ENCODE measurements at places on chromosomes 3 and 15. TPM values are rescaled to one million over a fixed set of nuclear protein-coding genes. Genes with fewer than 3 reads are reported as not detected.

GRCh38 chr15:29939404-29939803 lies 117.1 kb upstream of the TJP1 start:
- DNase-seq = no peak
- H3K4me1 ChIP-seq = no peaks in the 10 kb centered on the region
- H3K27ac ChIP-seq = no peak overlapping the region
- H3K4me3 ChIP-seq = no peak overlapping the region
- H3K27me3 ChIP-seq = no peaks in the 10 kb centered on the region
- H3K36me3 ChIP-seq = no peaks in the 10 kb centered on the region

GRCh38 chr3:39189959-39190269 lies 2.5 kb downstream of the XIRP1 start:
- H3K4me3 ChIP-seq = no peak overlapping the region
- H3K4me1 ChIP-seq = no peaks in the 10 kb centered on the region
- H3K36me3 ChIP-seq = no peaks in the 10 kb centered on the region
- peak; percentile 65 for DNase-seq
- no peak overlapping the region for H3K27ac ChIP-seq
- H3K27me3 ChIP-seq = no peaks in the 10 kb centered on the region

DNA sequence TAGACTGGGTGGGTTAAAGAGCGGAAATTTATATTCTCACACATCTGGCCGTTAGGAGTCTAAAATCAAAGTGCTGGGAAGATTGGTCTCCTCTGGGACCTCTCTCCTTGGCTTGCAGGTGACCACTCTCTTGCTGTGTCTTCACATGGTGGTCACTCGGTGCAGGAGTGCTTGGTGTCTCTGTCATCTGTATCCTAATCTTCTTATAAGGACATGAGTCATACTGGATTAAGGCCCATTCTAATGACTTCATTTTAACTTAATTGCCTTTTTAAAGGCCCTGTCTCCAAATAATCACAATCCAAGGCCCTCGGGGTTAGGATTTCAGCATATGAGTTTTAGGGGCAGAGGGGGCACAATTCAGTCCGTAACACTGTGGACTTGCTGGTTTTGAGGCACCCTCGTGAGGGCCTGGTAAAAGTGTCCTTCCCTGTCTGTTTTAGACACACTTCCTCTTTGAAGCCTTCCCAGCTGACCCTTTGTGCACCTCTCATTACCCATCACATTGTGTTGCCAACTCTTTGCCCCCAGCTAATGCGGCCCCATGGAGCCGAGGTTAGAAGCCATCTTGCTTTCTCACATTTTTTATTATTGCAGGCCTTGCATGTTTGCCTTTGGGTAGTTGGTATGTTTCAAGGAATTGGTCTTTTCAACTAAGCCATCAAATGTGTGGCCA lies 3.2 kb downstream of the XYLB start:
- peaks cover 6% of the 10 kb centered on the region for H3K4me1 ChIP-seq
- H3K36me3 ChIP-seq = no peaks in the 10 kb centered on the region
- no peak overlapping the region for H3K4me3 ChIP-seq
- no peak for DNase-seq

GRCh38 chr15:73941871-73942635 lies 15.8 kb downstream of the LOXL1 start:
- no peaks in the 10 kb centered on the region for H3K36me3 ChIP-seq
- peaks cover 7% of the 10 kb centered on the region for H3K4me1 ChIP-seq
- H3K4me3 ChIP-seq = no peak overlapping the region

GRCh38 chr3:46467562-46467961 lies 2.9 kb upstream of the LTF start:
- no peaks in the 10 kb centered on the region for H3K36me3 ChIP-seq
- H3K27ac ChIP-seq = no peak overlapping the region
- H3K27me3 ChIP-seq = no peaks in the 10 kb centered on the region
- peaks cover 2% of the 10 kb centered on the region for H3K4me1 ChIP-seq
- DNase-seq = no peak

GRCh38 chr3:127390365-127391025 lies 102.6 kb upstream of the PRR20G start:
- H3K27me3 ChIP-seq = no peaks in the 10 kb centered on the region
- H3K36me3 ChIP-seq = no peaks in the 10 kb centered on the region
- DNase-seq = peak; percentile 13
- H3K4me3 ChIP-seq = no peak overlapping the region

DNA sequence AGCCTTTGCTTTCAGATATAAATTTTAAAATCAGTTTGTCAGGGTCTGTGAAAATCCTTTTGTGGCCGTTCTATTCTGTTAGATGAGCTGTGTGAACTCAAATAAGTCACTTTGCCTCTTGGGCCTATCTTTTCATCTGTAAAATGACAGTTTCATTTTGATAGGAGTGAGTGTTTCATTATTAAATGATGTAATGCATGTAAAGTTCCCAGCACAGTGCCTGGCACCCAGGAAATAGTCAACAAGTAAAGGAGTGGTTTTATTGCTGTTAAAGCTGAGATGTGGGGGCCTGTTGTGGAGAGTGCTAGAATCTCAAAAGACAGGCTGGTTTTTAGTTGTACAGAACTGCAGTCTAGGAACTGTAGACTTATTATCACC lies 394.5 kb upstream of the CFAP20DC start:
- H3K36me3 ChIP-seq = no peaks in the 10 kb centered on the region
- H3K4me3 ChIP-seq = no peak overlapping the region
- peaks cover 4% of the 10 kb centered on the region for H3K4me1 ChIP-seq
- no peaks in the 10 kb centered on the region for H3K27me3 ChIP-seq
- no peak for DNase-seq

GRCh38 chr3:57112206-57112605 lies 51.7 kb downstream of the SPATA12 start:
- H3K4me3 ChIP-seq = no peak overlapping the region
- no peaks in the 10 kb centered on the region for H3K27me3 ChIP-seq
- DNase-seq = no peak
- H3K36me3 ChIP-seq = no peaks in the 10 kb centered on the region

- no peak for DNase-seq
- no peaks in the 10 kb centered on the region for H3K27me3 ChIP-seq
- no peaks in the 10 kb centered on the region for H3K36me3 ChIP-seq
- H3K4me1 ChIP-seq = no peaks in the 10 kb centered on the region
- H3K4me3 ChIP-seq = no peak overlapping the region
- H3K27ac ChIP-seq = no peak overlapping the region
These were observed 1076.1 kb downstream of the AGBL1 start for GRCh38 chr15:87155771-87156170.

GRCh38 chr15:77144026-77144425 lies 73.1 kb upstream of the TSPAN3 start:
- no peak for DNase-seq
- H3K4me1 ChIP-seq = peaks cover 3% of the 10 kb centered on the region
- H3K27ac ChIP-seq = peak overlapping the region; percentile 16
- H3K36me3 ChIP-seq = no peaks in the 10 kb centered on the region

- no peak overlapping the region for H3K27ac ChIP-seq
- H3K4me1 ChIP-seq = peaks cover 3% of the 10 kb centered on the region
- no peak for DNase-seq
These were observed 2.9 kb downstream of the NCEH1 start for GRCh38 chr3:172707967-172708366.

- no peaks in the 10 kb centered on the region for H3K27me3 ChIP-seq
- no peak overlapping the region for H3K27ac ChIP-seq
- no peak overlapping the region for H3K4me3 ChIP-seq
- no peaks in the 10 kb centered on the region for H3K36me3 ChIP-seq
These were observed 151.7 kb downstream of the MEGF11 start for GRCh38 chr15:66101715-66102395.

DNA sequence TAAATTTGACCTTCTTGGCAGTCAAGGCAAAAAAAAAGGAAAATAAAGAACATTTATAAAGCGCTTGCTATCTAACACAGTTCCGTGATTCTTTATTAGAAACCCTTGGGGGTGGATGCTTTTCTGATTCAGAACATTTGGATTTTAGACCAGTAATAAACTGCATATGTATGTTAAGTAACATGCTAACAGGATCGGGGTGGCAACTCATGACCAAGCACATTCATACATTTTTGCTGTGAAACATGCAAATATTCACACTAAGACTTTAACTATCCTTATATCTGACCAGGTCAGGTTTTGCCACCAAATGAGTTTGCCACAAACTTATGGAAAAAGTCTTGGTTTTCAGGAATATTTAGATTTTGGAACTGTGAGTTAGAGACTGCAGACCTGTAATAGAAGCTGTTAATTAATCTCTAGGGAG lies 30.4 kb upstream of the KLF13 start:
- no peaks in the 10 kb centered on the region for H3K36me3 ChIP-seq
- H3K4me1 ChIP-seq = peaks cover 1% of the 10 kb centered on the region
- DNase-seq = no peak
- H3K27ac ChIP-seq = no peak overlapping the region

- no peaks in the 10 kb centered on the region for H3K36me3 ChIP-seq
- H3K27ac ChIP-seq = no peak overlapping the region
- H3K4me3 ChIP-seq = no peak overlapping the region
- no peaks in the 10 kb centered on the region for H3K4me1 ChIP-seq
- no peaks in the 10 kb centered on the region for H3K27me3 ChIP-seq
These were observed 44.2 kb upstream of the KY start for GRCh38 chr3:134694946-134695543.

DNA sequence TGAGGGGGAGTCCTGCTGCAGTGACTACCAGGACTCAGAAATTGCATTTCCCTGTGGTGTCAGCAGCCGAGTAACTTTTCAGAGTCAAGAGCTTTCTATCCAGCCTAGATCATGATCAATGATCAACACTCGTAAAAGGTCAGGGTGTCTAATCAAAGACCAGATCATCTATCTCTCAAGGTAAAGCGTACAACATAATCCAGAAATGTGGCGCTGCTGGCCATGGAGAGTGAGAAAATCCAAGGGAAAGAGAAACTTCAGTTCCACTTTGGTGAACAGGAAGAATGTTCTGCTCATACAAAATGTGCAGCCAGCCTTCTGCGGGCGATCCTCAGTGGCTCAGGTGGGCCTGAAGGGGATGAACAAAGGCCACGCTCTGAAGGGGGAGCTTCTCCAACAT lies 1005.8 kb upstream of the NR2F2 start:
- H3K27me3 ChIP-seq = no peaks in the 10 kb centered on the region
- peak overlapping the region; percentile 5 for H3K4me3 ChIP-seq
- DNase-seq = peak; percentile 41
- no peaks in the 10 kb centered on the region for H3K36me3 ChIP-seq

- DNase-seq = peak; percentile 26
- no peaks in the 10 kb centered on the region for H3K36me3 ChIP-seq
- H3K4me3 ChIP-seq = peak overlapping the region; percentile 35
- H3K4me1 ChIP-seq = peaks cover 32% of the 10 kb centered on the region
These were observed 22.5 kb upstream of the C15orf39 start for GRCh38 chr15:75178938-75179745.

GRCh38 chr3:105809208-105809888 lies 59.5 kb downstream of the CBLB start:
- no peak overlapping the region for H3K4me3 ChIP-seq
- H3K27ac ChIP-seq = no peak overlapping the region
- no peaks in the 10 kb centered on the region for H3K27me3 ChIP-seq
- H3K4me1 ChIP-seq = no peaks in the 10 kb centered on the region
- H3K36me3 ChIP-seq = no peaks in the 10 kb centered on the region
- DNase-seq = no peak

- H3K4me3 ChIP-seq = no peak overlapping the region
- H3K36me3 ChIP-seq = no peaks in the 10 kb centered on the region
- H3K4me1 ChIP-seq = no peaks in the 10 kb centered on the region
- H3K27ac ChIP-seq = no peak overlapping the region
- no peak for DNase-seq
- no peaks in the 10 kb centered on the region for H3K27me3 ChIP-seq
These were observed 71.2 kb downstream of the OTOL1 start for GRCh38 chr3:161567577-161568361.

DNA sequence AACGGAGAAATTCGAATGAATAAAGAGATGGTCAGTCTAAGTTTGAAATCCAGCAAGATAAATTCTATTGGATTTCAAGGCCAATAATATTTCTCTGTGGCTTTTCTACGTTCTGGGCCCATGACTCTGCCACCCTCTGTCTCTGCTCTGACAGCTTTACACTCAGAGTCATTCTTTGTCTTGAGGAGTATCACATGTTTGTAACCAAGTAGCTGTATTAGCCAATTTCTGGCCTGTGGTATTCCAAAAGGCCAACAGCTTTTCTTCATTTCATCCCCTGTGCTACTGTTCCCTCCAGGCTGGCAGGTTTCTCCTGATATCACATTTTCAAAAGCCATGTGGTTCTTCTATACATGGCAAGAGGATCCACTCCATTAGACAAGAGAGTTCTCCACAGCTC lies 324.1 kb upstream of the CNTN4 start:
- H3K27me3 ChIP-seq = no peaks in the 10 kb centered on the region
- H3K4me3 ChIP-seq = no peak overlapping the region
- no peak overlapping the region for H3K27ac ChIP-seq
- H3K4me1 ChIP-seq = no peaks in the 10 kb centered on the region
- no peaks in the 10 kb centered on the region for H3K36me3 ChIP-seq

DNA sequence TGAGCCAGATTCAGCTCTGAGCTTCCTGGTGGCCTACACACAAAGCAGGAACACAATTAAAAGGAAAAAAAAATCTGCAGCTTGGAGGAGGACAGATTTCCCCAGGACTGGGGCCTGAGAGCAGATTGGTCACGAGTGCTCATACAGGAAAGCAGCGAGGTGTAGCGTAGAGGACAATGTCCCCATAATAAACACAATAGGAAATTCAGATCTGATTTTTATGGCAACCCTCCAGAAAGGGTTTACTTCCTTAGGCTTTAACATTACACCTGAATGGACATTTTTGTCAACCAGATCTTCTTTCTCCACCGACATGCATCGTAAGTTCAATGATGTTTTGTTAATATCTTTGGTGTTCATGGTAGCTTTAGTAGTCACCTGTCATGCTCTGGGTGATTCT lies 23.3 kb downstream of the SLC6A20 start:
- no peak overlapping the region for H3K4me3 ChIP-seq
- no peak overlapping the region for H3K27ac ChIP-seq
- no peaks in the 10 kb centered on the region for H3K36me3 ChIP-seq
- no peaks in the 10 kb centered on the region for H3K4me1 ChIP-seq
- no peak for DNase-seq
- H3K27me3 ChIP-seq = no peaks in the 10 kb centered on the region

- no peak overlapping the region for H3K4me3 ChIP-seq
- DNase-seq = peak; percentile 34
- H3K4me1 ChIP-seq = no peaks in the 10 kb centered on the region
- no peaks in the 10 kb centered on the region for H3K27me3 ChIP-seq
- no peak overlapping the region for H3K27ac ChIP-seq
These were observed 15.4 kb downstream of the VILL start for GRCh38 chr3:38006031-38006430.

GRCh38 chr15:75721923-75722870 lies 9.5 kb upstream of the CSPG4 start:
- no peak overlapping the region for H3K4me3 ChIP-seq
- DNase-seq = peak; percentile 37
- H3K36me3 ChIP-seq = no peaks in the 10 kb centered on the region
- no peaks in the 10 kb centered on the region for H3K27me3 ChIP-seq

Gene TMC3
- not detected for total RNA-seq

Gene AADACL2
- 2.8 TPM for total RNA-seq

Gene PRR20G
- not detected for total RNA-seq

Gene SKOR1
- total RNA-seq = 0.88 TPM

Gene CSNK1G1
- 23.9 TPM for total RNA-seq

Gene A4GNT
- total RNA-seq = not detected

Gene SCAANT1
- total RNA-seq = not detected

Gene FBXO40
- 0.22 TPM for total RNA-seq

Gene EBLN2
- total RNA-seq = 6.4 TPM

Gene PARP15
- 0.46 TPM for total RNA-seq

Gene HACD3
- total RNA-seq = 70.3 TPM

Measured in ovary (tissue), 10 donors.